ENCODE measurements at places on chromosomes 7 and 10.
A peak's percentile ranks its signal among the peaks of the same experiment; 100 is the strongest.

DNA sequence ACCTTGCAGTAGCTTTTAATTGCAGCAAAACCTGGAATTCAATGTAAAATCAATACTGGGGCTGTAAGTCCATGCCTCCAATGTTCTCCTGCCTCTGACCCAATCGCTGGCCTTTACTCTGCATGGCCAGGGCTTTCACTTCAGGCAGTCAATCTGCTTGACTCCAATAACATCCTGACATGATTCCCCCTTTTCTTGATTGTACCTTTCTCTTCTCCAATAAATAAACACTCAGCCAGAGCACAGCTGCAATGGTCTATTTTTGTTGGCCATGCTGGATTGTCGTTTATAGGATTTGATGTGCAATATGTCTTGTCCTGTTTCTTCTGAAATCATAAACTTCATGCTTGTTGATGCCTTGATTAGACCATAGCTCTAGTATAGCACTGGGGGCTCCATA is 97.8 kb upstream of the COL1A2 start:
- no peak for DNase-seq

GRCh38 chr7:38727184-38727940 is 96.2 kb upstream of the AMPH start:
- no peak for DNase-seq

DNA sequence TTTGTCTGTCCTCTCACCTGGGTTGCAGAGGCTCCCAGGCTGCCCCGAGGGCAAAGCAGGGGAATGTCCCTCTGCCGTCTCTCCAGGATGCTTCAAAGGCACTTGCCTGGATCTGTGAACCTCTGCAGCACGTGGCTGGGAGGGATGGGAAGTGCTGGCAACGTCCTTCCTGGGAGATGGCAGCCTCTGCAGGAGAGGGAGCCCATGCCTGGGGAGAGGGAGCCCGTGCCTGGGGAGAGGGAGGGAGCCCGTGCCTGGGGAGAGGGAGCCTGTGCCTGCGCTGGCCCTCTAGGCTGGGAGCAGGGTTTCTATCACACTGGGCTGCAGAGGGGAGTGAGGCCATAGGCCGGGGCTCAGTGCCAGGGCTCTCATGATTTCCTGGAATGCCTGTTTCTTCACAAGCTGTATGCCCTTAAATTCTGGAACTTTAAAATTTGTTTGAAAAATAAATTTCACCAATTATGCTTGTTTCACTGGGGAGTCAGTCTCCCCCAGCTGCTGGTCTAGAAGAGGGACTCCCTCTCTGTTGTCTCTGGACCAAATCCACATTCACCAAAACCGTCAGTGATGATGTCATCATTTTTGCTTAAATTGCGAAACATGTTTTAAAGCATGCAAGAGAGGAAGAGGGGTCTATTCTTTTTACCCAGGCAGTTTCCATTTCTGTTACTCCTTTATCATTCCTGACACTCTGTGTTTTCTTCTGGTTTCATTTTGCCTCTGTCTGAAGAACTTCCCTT is 135.7 kb downstream of the DNAJB6 start:
- DNase-seq = no peak

- DNase-seq = no peak
Observed at GRCh38 chr7:111986601-111987000, 219.6 kb downstream of the DOCK4 start.

- DNase-seq = peak; percentile 50
Observed at GRCh38 chr10:89163265-89163995, 43.7 kb downstream of the CH25H start.

GRCh38 chr10:124040451-124041188 is 52.8 kb downstream of the CHST15 start:
- DNase-seq = no peak

GRCh38 chr7:115851291-115851690 is 179.3 kb downstream of the TFEC start:
- no peak for DNase-seq

DNA sequence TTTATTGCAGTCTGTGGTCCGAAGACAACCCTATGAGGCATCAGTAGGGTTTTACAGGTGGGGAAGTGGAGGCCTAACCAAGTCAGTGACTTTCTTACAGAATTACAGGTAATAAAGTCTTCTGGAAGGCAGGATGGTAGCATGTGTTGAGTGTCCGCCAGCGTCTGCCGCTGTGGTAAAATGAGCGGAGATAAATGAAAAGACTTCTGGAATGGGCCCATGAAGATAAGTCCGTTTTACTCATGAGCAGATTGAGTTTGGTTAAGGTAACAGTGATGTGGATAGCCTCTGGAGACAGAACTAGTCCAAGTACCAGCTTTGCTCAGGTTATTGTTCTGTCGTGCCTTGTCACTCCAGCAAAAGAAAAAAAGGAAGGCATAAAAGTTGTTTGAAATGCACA is 966 bp downstream of the FBH1 start:
- no peak for DNase-seq
